EH (cell line): ENCODE measurements at places on chromosomes 16 and 17.

DNA sequence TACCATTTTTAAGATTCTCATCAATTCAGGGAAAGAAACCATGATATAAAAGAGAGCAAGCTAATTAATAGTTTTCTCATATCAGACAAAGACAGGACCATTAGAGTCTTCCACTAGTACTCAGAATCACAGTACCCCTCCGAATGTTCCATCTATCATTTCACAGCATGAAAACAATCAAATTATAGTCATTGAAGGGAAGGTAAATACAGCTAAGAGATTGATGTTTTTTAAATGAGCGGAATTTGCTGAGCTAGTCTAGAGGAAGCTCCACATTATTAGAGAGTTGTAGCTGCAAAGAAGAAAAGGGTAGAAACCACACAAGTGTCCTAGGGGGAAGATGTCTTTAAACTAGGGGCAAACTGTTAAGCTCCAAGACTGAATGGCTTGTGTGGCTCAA, 808.9 kb downstream of the CDH11 start:
- no peak for DNase-seq

DNA sequence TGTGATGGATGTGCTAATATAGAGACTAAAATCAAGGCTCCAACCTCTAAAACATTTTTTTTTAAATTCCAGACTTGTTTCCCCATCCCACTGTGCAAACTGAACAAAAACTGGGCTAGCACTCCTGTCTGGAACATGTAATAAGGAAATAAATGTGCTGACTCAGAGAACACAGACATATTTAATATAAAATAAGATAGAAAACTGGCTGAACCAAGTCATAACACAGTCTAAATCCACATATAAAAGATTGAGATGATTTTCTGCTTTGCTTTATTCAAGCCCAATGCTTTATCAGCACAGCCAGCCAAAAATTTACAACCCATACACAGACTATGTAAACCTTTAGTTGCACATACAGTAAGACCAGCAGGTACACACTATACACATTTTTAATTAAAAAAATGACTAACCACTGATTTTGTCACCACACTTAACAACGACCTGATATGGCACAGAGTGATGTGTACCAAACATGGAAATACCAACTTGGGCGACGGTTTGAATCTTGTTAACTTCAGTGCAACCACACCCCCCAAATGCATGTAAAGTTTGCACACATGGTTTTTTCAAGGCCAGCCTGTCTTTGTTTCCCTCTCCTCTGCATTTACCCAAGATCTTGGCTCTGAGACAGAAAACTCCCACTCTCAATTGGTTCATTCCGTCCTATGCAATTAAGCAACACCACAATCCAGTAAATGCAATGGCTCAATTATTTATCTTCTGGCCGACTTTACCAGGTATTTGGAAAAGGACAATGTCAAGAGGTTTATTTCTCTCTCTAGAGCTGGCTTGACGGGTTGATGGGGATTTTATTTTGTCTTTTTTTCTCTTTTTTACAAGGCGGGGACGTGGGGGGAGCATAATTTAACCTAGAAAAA, 1.2 kb downstream of the STAT3 start:
- DNase-seq, result peak; percentile 56

- no peak for DNase-seq
Observed at GRCh38 chr16:16960785-16961184, 510.0 kb downstream of the XYLT1 start.

DNA sequence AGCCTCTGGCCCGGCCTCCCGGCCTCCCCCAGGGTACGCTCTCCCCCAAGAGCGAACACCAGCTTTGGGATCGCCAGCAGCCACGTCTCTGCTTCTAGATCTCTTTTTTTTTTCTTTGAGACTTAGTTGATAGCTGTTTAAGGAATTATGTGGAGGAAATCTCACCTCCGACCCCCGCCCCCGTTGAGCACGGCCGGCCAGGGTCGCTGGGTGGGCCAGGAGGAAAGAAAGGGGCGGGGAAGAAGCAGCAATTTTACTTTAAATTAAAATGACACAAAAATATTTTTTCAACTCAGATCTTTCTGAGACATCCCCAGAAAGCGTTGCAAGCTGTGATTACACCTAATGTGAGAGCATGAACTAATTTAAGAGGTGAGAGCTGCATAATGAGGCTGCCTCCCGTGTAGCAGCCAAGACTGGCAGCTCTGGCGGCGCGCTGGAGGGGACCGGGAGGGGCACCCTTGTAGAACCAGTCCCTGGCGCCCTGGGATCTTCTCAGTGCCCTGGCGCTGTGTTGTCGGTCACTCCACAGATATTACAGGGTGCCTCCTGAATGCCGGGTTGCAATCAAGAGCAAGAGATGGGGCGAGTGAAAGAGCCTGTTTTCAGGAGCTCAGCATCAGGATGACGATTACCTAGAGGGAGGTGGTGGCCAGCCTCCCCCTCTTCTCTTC, 1.9 kb upstream of the CBLN1 start:
- DNase-seq, result no peak

- no peak for DNase-seq
Observed at GRCh38 chr16:50741225-50741780, 583 bp upstream of the CYLD start.

DNA sequence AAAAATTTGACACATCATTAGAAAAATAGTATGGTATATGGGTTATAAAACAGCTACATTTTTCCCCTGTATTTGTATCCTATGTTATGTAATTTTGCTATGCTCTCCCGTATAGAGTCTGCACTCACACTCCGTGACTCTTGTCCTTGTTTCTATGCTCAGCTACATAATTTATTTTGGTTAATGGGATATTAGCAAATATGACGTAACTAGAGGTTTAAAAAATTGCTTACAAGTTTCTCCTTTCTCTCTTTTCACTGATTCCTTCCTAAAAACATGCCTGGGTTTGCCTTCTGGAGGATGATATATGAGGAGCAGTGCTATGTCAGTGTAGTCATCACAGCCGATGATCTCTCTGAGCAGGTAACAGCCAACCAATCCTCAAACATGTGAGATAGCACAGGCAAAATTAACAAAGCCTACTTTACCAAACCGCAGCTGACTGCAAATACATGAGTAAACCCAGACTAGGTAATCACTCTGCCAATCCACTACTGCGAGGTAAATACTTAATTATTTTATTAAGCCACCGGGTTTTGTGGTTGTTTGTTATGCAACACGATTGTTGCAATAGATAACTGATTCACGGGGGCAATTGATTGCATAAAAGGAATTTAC, 126.9 kb downstream of the KIF2B start:
- DNase-seq, result no peak

DNA sequence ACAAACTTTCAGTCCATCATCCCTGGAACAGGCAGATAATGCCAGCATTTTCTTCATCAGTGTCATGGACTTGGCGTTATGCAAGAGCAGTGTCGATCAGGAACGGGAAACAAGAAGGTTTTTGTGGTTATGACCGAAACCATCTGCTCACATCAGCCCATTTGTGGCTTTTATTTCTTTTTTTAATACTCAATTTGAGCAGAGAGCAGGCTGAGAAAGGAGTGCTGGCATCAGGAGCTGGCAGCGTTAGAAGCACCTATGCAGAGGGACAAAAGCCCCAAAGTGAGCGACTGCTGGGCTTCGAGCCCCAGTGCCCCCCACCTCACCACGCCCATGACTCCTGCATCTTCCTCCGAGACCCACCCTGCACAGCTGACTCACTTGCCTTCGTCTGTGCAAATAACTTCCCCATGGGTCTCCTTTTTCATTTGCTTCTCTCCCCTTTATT, 16.2 kb upstream of the CD300E start:
- no peak for DNase-seq

DNA sequence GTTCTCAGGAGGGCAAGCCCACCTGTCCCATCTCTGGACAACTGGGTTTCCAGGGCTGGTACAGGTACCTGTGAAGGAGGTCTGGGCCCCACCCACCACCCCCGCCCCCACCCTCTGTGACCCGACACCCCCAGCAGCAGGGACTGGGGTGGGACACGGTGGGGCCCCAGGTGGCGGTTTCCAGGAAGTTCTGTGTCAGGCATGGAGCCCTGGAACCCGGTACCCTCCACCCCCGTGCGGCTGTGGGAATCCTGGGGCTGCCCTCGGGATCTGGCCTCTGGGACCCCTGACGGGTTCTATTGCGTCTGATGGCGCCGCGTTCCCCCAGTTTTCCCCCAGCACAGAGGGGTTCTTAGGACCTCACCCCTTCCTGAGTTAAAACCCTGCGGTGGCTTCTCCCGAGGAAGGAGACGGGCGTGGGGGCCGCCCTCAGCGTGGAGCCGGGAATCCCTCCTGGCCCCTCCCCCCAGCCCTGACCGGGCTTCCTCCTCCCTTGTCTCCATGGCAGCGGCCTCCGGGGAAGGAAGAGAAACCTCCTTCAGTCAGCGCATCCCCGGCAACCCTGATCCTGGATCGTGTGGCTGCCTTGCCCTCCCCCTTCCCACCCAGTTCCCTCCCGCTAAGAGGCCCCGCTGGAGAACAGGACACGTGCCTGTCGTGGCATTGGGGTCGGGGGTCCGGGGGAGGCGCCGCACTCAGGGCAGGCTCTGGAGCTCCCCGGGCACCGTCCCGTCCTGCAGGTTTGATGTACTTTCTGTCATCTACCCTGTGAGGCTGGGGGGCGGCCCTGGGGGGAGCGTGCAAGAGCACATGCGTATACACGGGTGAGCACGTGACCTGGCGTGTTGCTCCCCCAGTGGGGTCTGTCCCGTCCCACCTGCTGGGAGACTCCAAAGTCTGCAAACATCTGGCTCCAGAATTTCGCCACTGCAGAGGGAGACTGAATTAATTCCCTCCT, 30.3 kb downstream of the CACNA1H start:
- DNase-seq, result peak; percentile 84

- DNase-seq, result peak; percentile 96
Observed at GRCh38 chr17:28033972-28034714, 8.3 kb upstream of the NLK start.

DNA sequence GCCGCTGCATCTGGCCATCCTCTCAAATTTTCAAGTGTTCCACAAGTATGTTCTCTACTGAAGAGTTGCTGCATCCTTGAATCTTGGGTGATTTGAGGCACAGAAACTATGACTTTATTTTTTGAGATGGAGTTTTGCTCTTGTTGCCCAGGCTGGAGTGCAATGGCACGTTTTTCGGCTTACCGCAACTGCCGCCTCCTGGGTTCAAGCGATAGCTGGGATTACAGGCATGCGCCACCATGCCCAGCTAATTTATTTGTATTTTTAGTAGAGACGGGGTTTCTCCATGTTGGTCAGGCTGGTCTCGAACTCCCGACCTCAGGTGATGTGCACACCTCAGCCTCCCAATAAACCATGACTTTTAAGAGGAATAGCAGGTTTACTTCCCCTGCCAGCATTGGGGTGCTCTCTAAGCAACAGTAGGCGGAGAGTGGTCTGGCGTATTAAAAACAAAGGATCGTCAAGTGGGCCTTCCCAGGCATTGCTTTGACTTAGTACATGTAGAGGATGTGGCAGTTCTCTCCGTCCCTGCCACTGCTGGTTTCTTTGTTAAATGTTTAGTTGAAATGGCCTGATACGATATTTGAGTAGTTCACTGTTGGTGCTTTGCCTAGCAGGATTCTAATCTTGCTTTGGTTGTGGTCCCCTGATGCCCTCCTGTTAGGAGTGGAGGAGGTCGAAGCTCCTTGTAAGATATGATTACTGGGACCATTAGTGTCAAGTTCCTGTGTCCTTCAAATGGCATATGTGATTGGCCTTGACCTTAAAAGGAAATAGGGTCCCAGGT, 9.5 kb downstream of the PYCARD start:
- DNase-seq, result no peak

GRCh38 chr17:27293359-27293897, 486 bp upstream of the WSB1 start:
- DNase-seq, result no peak

GRCh38 chr16:3490911-3491629, 4.2 kb downstream of the C16orf90 start:
- no peak for DNase-seq

- no peak for DNase-seq
Observed at GRCh38 chr16:69435977-69436820, 11.8 kb downstream of the CYB5B start.

GRCh38 chr17:39231091-39231561, 5.4 kb upstream of the STAC2 start:
- DNase-seq, result peak; percentile 29

DNA sequence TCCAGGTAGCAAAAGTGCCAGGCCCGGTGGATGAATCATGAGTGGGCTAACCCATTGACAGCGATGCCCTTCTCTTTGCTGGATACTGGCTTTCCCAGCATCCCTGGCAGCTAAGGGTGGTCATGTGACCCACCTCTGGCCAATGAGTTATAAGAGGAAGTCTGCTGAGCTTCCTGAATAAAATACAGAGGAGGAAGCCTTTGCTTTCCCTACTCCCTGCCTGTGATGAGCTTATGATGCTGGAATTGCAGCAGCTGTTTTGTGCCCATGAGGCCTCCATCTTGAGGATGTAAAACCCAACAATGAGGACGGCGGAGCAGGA, 15.0 kb upstream of the ATP2A3 start:
- no peak for DNase-seq

DNA sequence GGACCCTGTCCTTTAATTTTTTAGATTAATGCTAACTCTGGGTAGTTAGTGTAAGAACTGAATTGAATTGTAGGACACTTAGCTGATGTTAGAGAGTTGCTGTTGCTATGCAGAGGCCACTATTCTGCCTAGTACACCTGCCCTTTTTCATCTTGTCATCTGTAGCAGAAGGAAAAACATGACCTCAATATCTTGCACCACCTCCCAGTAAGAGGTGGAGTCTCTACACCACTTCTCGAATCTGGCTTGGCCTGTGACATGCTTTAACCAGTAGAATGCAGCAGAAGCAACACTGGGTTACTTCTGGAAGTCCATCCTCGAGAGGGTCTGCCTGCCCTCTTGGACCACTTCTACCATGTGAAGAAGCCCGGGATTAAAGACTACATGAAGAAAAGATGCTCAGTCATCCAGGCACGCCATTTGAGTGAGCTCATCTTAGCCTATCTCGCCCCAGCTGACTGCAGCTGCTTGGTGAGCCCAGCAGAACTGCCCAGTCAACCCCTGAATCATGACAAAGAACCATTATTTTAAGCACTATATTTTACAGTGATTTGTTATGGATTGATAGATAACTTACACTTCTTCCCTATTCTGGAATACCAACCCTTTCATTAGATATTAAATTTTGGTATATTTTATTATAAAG, 153.5 kb downstream of the MYO1D start:
- no peak for DNase-seq

- peak; percentile 95 for DNase-seq
Observed at GRCh38 chr17:59378675-59379074, 47.2 kb downstream of the YPEL2 start.

DNA sequence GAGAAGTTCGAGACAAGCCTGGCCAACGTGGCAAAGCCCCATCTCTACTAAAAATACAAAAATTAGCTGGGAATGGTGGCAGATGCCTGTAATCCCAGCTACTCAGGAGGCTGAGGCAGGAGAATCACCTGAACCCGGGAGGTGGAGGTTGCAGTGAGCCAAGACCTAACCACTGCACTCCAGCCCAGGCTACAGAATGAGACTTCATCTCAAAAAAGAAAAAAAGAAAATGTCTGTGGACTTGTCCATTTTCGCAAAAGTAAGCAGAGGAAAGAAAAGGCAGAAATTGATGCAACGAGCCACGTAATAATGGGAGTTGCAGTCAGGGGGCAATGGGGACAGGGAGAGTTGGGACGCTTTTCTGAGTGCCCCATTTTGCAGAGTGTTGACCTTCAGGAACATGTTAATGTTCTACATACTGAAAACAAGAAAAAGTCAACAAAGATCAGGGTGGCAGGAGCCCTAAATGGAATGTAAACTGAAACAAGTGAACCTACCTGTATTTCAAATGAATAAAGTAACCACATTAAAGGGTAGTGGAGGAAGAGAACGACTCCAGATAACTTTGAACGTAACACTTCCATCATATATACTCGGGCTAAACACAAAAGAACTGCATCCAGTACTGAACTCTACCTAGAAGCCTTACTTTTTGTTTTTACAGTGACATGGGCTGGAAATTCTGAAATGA, 76.4 kb downstream of the CNGB1 start:
- DNase-seq, result no peak
